Smooth muscle cell of bladder (primary cell): ENCODE measurements at places on chromosomes 4 and X. TPM values are rescaled to one million over a fixed set of nuclear protein-coding genes. Genes with fewer than 3 reads are reported as not detected.

UGT8 gene
- not detected in 2 replicates for total RNA-seq

TMEM156 gene
- total RNA-seq = 0.18 and 0.57 TPM in 2 replicates

NDUFC1 gene
- total RNA-seq = 45.0 and 53.6 TPM in 2 replicates

HTRA3 gene
- total RNA-seq = 5.8 and 10.4 TPM in 2 replicates

OPRPN gene
- not detected in 2 replicates for total RNA-seq

MAGEA1 gene
- total RNA-seq = 0.14 TPM in 1 of 2 replicates, not detected in the other

CSAG2 gene
- not detected in 2 replicates for total RNA-seq

OPHN1 gene
- total RNA-seq = 4.7 and 5.6 TPM in 2 replicates

SMIM10L2A gene
- total RNA-seq = 0.28 and 0.83 TPM in 2 replicates
